ENCODE measurements at places on chromosomes 4 and X.
A peak's percentile ranks its signal among the peaks of the same experiment; 100 is the strongest.

GRCh38 chr4:183356931-183357675 lies 34.9 kb upstream of the CLDN24 start:
- DNase-seq = no peak

DNA sequence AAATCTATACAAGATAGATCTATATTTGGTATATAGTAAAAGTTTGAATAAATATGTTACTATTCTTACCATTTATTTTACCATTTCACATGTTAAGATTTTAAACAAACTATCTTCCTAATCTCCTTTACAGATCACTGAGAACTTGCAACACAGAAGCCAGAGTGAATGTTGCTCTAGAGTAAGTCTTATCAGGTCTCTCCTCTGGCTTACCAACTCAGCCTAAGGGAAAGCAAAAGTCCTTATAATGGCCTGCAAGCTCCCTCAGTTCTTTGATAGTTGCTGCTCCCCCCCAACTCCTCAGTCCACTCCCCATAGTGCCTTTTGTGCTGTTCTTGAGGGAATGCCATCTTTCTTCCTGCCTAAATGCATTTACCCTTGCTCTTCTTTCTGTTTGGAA lies 25.7 kb upstream of the SLC7A11 start:
- no peak for DNase-seq

DNA sequence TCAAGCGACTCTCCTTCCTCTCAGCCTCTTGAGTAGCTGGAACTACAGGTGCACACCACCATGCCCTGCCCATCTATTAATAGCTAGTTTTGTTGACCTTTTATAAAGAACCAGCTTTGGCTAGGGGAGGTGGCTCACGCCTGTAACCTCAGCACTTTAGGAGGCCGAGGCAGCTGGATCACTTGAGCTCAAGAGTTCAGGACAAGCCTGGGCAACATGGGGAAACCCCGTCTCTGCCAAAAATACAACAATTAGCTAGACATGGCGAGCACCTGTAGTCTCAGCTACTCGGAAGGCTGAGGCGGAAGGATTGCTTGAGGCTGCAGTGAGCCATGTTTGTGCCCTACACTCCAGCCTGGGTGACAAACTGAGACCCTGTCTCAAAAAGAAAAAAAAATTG lies 2.7 kb downstream of the TKTL1 start:
- no peak for DNase-seq

GRCh38 chr4:153170407-153170806 lies 33.8 kb upstream of the TRIM2 start:
- DNase-seq = no peak

- DNase-seq = peak; percentile 48
These were observed 48.1 kb upstream of the FAM9C start for GRCh38 chrX:13092455-13092941.

GRCh38 chr4:11488657-11489452 lies 60.2 kb upstream of the HS3ST1 start:
- no peak for DNase-seq

DNA sequence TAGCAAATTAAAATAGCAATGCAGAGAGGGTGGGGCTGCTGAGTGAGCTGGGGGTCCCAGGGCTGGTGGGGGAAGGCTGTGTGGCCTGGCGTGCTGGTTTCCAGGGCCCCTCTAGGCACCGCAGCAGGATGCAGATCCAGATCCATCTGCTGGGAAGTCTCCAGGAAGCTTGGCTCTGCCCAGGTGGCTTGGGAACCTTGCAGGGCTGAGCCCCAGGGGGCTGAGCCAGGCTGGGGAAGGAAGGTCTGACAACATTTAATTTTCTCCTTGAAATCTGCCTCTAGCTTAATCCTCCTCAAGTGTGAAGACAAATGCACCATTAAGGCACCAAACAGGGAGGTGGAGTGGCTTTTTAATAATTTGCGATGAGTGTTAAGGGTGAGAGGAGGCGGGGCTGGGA lies 31.7 kb downstream of the SORCS2 start:
- DNase-seq = no peak

- DNase-seq = no peak
These were observed 233.6 kb downstream of the PDHA2 start for GRCh38 chr4:96073461-96073860.

DNA sequence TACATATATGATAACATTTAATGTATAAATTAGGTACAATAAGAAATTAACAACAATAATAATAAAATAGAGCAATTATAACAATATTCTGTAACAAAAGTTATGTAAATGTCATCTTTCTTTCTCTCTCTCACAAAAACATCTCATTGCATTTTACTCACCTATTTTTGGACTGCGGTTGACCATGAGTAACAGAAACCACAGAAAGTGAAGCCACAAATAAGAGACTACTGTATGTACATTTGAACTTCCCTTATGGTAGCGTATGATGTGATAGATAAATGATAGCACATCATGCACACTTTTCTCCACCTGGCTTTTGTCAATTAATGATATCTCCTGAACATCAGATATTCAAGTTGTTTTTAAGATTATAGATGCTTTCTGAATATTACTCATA lies 80.5 kb downstream of the HNRNPD start:
- DNase-seq = no peak

DNA sequence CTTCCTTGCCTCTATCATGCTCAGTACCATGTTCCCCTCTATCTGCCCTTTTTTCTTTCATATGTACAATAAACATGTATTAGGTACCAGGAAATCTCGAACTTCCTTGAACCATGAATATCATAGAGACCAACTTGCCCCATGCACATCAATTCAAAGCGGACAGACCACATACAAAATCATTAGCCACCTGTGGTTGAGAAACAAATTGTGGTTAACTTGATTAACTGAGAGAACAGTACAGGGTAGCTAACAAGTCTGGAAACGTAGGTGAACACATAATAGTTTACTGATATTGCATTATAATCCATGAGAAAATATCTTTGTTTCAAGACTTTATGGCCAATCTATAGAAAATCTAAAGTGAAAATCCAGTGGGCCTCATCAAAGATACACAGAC lies 8.2 kb downstream of the CASP3 start:
- DNase-seq = no peak

DNA sequence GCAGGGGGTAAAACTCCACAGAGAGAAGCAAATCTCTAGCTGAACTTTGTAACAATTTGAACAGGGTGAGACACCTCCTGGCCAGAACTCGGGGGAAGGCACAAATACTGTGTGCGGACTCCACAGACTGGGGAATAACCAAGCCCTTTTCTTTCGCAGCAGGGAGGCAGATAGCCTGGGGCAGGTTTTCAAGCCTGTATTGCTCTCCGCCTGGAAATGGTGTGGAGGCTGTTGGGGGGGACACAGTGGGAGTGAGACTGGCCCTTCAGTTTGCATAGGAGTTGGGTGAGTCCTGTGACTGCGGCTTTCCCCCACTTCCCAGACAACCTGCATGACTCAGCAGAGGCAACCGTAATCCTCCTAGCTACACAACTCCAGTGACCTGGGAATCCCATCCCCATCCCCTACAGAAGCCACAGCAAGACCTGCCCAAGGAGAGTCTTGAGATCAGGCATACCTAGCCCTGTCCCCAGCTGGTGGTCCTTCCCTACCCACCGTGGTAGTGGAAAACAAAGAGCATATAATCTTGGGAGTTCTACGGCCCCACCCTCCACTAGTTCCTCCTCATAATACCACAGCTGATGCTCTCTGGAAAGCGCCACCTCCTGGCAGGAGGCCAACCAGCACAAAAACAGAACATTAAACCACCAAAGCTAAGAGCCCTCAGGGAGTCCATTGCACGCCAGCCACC lies 12.9 kb upstream of the SMPX start:
- no peak for DNase-seq

- peak; percentile 24 for DNase-seq
These were observed 88.2 kb upstream of the TNIP3 start for GRCh38 chr4:121252224-121252806.

DNA sequence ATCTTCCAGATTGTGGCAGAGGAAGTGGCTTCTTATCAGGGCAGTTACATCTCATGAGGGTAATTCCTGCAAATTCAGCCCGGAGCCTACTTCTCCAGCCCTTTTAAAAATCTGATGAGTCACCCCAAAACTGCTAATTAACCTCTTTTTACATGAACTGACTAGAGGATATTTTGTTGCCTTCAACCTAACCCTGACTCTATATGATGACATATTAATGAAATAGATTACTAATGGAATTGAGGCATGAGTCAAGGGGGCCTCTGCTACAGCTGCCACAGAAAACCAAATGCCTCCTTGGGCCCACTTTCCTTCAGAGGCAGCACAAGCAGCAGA lies 72.5 kb downstream of the QRFPR start:
- no peak for DNase-seq

DNA sequence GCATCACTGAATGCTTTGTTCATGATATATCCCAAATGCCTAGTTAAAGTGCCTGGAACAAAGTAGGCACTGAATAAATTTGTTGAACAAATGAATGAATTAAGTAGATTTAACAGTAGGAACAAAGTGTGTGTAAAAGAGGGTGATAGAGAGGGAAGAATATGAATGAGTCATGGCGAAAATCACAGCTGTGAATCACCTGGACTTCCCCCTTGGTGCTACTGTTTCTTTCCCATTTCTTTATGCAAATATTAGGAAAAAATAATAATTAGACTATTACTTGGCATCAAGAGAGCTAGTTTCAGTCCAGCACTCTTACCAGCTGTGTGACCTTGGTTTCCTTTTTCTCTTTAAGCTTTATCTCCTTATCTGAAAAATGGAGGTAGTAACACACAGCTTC lies 9.2 kb downstream of the SPIN3 start:
- DNase-seq = no peak

DNA sequence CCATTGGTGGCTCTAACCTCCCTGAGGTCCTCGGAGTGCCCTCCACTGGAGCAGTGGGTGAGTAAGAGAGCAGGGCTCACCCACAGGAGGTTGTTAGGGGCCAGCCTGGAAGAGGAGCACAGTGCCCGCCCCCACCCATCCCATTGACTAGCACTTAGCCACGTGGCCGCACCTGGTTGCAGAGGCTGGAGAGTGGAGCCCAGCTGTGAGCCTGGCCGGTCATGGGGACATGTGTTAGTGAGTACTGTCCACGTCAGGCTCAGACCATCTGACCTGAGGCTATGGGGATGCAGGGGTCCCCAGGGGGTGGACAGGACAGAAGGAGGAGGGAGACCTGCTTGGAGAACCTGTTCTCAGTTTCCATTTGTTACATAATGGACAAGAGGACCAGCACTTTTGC lies 1.4 kb upstream of the MAN2B2 start:
- no peak for DNase-seq

DNA sequence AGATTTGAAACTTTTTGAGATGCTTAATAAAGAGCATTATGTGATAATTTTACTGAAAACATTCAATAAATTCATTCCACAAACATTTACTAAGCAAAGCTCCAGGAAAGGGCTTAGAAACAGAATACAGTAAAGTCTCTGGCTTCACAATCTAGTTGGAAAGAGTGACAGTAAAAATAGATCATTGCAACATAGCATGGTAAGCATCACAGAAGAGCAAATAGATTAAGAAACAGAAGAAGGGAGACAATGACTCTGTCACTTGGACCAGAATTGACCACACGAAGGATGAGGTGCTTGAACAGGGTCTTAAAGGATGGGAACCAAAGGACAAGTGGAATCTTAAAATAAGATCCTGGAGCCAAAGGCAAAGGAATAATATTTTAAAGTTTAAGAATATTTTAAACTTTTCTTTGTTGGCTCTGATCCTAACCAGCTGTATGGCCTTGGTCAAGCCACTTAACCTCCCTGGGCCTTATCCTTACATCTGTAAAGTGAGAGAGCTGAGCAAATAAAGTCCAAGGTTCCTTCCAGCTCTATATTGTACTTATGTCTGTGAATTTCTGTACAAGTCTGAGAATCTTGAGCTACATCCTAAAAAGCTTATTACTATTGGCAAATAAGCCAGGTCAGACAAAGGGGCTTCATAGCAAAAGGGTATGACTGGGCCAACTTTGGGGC lies 33.9 kb downstream of the SEC24D start:
- DNase-seq = no peak

- no peak for DNase-seq
These were observed 9.9 kb upstream of the MID1 start for GRCh38 chrX:10630320-10630719.

DNA sequence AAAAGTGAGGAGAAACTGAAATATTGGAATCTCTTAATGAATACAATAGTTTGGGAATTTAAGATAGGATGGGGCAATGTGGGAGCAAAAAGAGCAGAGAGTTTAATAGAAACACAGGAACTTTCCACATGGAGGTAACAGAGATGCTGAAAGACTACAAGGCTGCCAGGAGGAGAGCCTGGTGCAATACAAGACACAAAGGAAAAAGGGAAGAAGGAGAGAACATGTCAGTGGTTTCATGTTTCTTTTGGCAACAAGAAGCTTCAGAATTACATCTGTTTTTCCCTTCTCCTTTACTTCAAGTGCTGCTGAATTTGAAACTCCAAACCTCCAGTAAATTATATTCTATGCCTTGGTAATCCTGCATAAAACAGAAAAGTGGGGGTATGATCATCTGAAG lies 474.3 kb downstream of the FAT4 start:
- DNase-seq = no peak
